ENCODE measurements at places on chromosomes 5 and 9.

DNA sequence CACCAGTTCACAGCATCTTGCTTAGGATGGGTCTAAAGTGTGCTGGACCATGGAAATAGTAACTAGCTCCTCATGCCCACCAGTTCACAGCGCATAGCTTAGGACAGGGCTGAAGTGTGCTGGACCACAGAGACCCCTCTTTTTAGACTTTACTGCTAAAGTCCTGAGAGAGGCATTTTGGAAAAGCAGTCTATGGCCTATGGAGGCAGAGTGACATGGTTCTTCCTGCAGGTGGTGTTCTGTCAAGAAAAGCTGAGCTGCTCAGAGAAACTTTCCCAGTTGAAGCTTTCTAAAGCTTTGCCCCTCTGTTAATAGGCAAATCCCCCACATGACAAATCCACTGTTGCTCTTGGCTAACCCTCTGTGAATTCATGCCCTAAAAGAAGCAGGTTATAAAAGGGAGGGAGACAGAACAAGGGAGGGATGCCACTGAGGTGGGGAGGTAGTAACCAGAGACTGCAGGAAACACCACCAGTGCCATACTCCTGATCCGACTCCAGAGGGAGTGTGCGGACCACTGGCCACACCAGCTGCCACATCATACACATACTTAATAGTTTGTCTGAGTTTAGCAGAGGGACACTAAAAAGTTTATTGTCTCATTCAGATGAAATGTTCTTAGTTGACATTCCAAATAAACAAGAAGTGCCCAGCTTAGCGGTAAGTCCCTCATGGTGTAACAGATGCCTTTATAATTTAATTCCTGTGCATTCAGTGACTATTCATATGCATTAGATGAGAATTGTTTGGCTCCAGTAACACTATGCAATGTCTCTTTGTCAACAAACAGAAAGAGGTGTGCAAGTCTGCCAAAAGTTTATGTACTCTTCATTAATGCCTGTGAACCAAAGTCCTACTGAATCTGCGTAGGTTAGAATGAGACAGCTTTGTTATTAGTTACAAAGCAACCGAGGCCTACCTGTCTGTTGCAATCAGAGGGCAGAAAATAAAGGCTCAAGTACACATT lies 236.2 kb upstream of the NFIL3 start:
- peak; percentile 18 for DNase-seq

GRCh38 chr9:92631452-92632343 lies 38.2 kb downstream of the IPPK start:
- no peak for DNase-seq

GRCh38 chr9:130351343-130351742 lies 85.8 kb downstream of the HMCN2 start:
- DNase-seq, result no peak

GRCh38 chr9:76266649-76267283 lies 127.5 kb downstream of the RFK start:
- DNase-seq, result no peak

DNA sequence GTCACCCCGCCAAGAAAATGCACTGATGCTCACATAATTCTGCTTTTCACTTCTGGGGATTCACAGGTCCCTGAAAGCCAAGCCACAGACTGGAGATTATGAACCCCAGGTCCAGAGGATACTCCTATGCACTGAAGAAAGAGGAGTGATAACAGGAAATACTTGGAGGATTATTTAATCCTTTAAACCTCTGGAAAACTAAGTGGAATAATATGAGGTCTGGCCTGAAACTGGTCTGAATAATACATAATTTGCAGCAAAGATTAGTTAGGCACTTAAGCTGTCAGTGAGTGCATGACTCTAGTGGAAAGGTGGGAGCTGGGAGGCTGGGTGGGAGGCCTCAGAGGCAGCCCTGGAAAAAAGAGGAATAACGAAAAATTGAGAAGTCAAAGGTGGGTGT lies 45.7 kb downstream of the MARCHF3 start:
- DNase-seq, result no peak

GRCh38 chr5:56827924-56828323 lies 12.6 kb downstream of the MAP3K1 start:
- DNase-seq, result no peak

- no peak for DNase-seq
Observed at GRCh38 chr5:133969654-133970324, 1.4 kb upstream of the C5orf15 start.

DNA sequence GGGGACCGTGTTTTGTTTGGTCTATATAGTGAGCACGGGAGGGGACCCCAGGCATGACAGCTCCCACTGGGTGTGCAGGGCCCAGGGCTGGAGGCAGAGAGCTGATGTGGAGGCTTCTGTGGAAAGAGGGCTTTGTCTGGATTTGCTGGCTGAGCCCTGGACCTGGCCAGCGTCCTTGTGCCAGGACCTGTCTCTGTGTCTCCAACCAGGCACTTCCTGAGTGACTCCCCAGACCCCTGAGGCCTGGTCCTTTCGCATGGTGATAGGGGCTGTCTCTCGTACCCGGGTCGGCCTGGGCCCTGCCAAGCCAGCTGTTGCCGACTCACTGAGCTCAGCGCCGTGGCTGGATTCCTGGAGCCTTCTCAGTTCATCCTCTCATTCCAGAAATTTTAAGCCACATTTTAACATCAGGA lies 77.6 kb downstream of the ADAMTS2 start:
- no peak for DNase-seq

GRCh38 chr5:78569441-78569840 lies 79.1 kb downstream of the LHFPL2 start:
- no peak for DNase-seq

DNA sequence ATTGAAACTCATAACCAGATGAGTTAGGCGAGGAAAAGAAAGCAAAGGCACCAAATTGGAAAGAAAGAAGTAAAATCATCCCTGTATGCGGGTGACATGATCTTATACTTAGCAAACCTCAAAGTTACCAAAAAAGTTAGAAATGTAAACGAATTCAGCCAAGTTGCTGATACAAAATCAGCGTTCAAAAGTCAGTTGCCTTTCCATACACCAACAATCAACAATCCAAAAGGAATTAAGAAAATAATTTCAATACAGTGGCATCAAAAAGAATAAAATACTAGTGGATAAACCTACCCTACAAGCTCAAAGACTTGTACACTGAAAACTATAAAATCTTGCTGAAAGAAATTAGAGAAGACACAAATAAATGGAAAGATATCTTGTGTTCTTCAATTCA lies 14.5 kb downstream of the OBP2B start:
- DNase-seq, result no peak

GRCh38 chr5:133445744-133446143 lies 166.6 kb downstream of the FSTL4 start:
- DNase-seq, result no peak

DNA sequence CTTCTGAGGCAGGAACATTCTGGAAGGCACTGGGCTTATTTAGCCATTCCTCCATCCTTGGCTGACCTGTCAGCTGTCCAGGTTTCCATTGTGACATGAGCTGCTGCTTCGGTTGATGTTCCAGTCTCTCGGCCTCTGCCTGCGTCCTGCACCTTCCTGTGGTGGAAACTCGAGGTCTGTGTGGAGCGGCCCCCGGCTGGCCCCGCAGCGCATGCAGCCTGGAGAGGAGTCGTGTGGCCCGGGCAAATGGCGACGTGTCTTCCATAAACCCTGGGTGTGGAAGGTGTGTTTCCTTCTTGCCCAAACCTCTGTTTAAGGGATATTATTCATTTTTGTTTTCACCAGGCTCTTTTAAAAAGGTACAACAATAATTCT lies 36.5 kb upstream of the SLC9A3 start:
- DNase-seq, result no peak

GRCh38 chr9:129671519-129671918 lies 6.1 kb downstream of the PRRX2 start:
- no peak for DNase-seq

DNA sequence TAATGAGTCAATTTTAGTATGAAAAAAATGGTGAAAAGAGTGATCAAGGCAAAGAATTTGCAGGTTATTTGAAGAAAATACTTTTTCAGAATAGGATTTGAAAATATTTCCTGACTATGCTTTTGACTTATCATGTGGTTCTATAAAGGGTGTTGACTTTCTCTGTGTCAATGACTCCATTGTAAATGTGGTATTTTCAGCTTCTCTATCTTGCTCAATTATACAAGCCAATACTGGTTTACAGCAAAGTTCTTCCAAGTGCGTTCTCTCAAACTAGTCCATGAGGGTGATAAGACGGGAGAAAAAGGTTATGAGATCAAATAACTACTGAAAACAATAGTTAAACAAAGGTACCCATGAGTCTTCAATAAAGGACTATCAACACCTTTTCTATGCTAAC lies 21.7 kb downstream of the IL33 start:
- DNase-seq, result no peak

DNA sequence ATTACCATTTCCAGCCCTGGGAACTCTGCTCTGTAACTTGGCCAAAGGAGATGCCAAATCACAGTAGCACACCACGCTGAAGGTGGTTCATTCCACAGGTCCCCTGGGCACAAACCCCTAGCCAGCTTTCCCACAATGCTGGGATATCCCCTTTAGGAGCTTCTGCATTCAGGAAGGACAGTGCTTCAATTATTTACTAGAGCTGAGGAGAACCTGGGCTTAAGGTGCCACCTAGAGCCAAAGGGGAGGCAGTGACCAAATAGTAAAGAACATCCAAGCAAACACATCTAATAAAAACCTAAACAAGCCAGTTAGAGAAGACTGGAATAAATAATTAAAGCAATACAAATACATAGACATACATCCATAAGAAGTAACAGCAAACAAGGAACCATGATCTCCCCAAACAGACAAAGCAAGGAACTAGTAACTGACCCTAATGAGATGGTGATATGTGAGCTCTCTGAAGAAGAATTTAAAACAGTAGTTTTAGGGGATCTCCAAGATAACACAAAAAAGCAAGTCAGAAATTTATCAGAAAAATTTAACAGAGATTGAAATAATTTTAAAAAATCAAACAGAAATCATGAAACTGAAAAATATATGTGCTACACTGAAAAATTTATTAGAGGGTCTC lies 14.6 kb downstream of the KIF4B start:
- DNase-seq, result peak; percentile 35

DNA sequence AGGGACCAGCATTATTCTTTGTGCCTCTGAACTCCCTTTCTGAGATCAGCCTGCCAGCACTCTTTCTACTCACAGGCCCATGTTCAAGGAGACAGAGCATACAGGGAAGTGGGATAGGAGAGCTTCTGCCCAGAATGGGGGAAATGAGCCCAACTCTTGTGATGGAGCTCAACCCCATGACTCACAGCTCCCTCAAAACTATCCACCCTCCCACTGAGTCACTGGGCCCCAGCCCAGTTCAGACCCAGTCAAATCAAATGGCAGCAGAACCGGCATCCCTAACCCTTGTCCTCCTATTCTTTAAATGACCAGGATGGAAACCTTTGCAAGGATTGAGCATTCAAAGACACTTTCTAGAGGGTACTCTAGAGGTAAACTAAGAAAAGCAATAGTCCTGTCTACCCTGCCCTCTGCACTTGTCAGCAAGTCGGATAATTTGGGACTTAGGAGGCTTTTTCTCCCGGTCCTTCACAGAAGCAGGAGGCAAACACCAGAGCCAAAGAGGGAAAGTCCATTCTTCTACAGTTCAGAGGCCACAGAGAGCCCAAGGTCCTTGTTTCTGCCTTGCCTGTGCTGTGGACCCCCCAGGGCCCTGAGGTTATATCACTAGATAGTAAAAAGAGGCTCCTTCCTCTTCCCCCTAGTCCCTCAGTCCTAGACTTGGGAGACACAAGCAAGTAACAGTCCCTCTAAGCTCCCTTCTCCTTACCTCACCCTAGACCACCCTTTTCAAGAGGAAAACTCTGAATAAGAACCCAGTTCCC lies 3.2 kb downstream of the ATOSB start:
- DNase-seq, result no peak

DNA sequence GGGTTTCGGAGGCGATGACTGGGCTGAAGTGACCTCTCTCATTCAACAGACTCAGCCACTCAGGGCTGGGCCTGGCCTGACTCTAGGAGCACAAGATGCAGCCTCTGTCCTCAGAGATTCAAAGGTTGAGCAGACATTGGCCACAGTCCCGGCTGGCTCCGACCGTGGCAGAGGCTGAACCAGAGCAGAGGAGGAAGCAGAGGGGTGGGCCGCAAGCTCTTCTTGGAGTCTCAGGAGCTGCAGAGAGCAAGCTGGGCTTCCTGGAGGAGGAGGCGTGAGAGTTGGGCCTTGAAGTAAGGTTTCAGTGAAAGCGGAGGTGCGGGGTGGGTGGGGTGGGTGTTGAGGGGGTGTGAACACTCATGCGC lies 37.6 kb downstream of the ALG2 start:
- DNase-seq, result no peak

DNA sequence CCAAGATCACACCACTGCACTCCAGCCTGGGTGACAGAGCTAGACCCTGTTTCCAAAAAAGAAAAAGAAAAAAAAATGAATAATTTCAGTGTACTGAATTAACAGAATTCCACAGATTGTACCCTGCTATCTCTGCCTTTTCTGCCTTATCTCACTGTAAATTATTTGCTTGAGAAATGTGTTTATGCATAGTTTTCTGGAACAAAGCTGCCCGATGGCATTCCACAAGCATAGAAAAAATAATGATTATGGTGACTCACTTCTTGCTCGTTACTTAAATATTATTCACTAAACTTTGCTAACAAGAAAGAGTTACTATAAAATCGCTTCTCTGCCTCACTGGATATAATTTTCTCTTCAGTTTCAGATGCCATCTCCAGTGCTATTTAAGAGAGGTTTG lies 88.7 kb upstream of the FAM169A start:
- DNase-seq, result no peak

DNA sequence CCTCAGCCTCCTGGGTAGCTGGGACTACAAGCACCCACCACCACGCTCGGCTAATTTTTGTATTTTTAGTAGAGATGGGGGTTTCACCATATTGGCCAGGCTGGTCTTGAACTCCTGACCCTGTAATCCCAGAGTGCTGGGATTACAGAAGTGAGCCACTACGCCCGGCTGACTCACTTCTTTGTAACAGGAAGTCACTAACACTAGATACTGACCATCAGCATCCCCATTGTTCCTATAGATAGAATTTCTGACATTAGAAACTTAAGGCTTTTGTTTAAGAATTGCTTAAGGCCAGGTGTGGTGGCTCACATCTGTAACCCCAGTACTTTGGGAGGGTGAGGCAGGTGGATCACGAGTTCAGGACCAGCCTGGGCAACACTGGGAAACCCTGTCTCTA lies 42.2 kb downstream of the LEAP2 start:
- DNase-seq, result no peak

DNA sequence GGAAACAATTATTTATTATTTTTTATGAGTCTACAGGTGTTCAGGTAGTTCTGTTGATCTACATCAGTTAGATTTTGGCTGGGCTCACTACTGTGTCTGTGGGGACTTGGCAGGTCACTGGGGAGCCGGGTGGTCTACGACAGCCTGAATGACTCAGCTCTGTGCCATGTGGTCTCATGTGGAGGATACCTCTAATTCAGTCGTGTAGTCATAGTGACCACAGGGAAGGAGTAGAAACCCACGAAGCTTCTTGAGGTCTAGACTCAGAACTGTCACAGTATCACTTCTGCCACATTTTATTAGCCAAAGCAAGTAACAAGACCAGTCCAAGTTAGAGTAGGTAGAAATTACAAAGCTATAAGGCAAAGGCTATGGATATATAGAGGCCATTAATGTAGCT lies 64.7 kb upstream of the GRAMD2B start:
- DNase-seq, result no peak

Data from HuH-7.5 (cell line).